ENCODE measurements at places on chromosomes 6 and 20.
A peak's percentile ranks its signal among the peaks of the same experiment; 100 is the strongest.

GRCh38 chr6:43900916-43901732 lies 131.1 kb downstream of the VEGFA start:
- DNase-seq = no peak

GRCh38 chr6:52610745-52611355 lies 34.0 kb upstream of the TRAM2 start:
- no peak for DNase-seq

DNA sequence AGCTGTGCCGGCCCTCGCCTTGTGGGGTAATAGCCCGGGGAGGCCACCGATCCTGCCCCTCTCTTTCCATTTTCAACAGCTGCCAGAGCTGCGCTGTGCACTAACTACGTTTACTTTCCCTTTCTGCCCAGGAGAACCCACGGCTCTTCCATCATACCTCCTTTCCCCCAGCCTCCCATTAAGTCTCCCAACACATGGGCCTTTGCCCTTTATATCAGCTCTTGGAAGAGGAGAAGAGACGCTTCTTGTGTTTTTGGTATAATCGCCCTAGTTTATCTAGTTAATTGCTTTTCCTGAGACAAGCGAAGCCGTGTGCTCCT lies 637 bp downstream of the UBR2 start:
- no peak for DNase-seq

DNA sequence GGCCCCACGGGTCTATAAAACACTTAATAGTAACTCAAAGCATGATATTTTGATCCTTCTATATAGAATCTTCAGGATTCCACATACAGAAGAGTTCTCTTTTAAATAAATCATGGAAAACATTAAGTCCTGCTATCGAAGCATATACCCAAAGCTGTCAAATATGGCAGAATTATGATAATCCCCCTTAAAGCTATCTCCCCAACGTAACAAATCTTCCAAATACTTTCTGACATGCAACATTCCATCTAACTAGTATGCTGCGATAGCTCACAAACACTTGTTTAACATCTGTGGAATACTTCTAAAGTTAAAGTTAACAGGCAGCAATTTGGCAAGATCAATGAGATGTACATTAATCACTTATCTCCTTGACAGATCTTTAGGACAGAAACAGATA lies 371.0 kb upstream of the RUNX2 start:
- DNase-seq = no peak

DNA sequence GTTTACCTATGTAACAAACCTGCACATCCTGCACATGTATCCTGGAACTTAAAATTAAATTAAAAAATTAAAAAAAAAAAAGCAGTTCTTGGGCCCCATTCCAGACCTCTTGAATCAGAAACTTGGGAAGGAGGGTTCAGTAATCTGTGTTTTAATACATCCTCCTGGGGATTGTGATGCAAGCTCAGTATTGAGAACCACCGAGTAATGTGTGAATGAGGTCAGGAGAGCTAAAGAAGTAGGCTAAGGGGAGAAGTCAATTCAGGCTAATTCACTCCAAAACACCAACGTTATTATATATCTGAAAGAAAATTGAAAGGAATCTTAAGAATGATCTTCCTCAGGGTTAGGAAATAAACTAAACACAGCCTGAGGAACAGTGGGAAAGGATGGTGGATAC lies 120.4 kb downstream of the RNF144B start:
- DNase-seq = no peak

DNA sequence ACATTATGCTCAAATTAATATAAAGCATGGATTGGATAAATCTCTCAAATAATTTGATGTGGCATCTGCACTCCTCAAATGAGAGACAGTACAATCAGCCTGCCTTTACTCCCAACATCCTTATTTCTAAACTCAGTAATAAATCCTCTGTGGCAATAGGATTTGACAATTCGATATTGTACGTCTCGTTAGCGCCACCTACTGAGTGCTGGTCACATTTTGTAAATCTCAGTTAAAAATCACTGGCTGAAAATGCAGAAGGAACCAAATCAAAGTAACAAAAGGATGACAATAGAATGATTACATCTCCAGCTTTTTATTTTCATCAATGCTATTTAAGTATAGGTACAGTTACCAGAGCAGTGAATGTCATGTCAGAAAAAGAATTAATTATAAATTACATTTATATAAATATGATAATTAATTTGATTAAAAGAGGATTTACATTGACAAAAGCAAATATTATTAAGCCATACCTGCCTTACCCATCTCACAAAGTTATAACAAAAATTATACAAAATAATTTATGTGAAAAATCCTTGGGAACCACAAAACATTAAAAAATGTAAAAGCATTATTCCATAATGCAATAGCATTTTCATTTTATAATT lies 20.2 kb upstream of the GJE1 start:
- peak; percentile 60 for DNase-seq

- no peak for DNase-seq
Measured at GRCh38 chr6:47310131-47310480, 401 bp upstream of the TNFRSF21 start.

DNA sequence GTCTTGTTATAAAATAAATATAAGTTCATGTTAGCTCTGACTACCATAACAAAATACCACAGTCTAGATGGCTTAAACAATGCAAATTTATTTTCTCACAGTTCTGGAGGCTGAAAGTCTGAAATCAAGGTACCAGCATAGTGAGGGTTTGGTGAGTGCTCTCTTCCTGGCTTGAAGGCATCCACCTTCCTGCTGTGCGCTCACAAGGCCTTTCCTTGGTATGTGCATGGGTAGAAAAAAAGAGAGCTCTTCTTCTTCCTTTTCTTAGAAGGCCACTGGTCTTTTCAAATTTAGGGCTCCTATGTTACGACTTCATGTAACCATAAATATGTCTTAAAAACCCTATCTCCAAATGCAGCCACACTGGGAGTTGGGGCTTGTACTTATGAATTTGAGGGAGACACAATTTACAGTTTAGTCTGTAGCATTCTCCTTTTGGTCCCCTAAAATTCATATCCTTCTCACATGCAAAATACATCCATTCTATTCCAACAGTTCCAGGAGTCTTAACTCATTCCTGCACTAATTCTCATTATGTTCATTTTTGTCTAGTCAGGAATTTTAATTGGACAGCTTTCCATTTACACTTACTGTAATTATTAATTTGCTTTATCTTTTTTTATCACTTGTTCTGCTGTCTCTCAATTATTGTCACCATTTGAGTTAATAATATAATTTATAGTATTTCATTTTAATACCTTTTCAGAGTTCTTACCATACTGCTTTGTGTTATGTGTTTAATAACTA lies 381.9 kb upstream of the EPHA7 start:
- no peak for DNase-seq

DNA sequence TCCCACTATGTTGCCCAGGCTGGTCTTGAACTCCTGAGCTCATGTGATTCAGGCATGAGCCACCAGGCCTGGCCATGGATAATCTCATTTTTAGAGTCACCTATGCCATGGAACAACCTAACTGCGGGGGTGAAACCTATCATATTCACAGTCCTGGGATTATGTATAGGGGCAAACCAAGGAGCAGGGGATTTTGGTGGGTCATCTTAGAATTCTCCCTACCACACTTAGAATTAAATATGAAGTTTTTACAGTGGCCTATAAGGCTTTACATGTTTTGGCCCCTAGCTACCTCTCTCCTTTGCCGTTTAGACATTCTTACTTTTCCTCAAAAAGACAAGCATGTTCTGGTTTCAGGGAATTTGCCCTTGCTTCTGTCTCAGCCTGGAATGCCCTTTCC lies 20.6 kb upstream of the VEGFA start:
- no peak for DNase-seq

GRCh38 chr6:104418125-104418524 lies 441.6 kb downstream of the HACE1 start:
- DNase-seq = no peak

DNA sequence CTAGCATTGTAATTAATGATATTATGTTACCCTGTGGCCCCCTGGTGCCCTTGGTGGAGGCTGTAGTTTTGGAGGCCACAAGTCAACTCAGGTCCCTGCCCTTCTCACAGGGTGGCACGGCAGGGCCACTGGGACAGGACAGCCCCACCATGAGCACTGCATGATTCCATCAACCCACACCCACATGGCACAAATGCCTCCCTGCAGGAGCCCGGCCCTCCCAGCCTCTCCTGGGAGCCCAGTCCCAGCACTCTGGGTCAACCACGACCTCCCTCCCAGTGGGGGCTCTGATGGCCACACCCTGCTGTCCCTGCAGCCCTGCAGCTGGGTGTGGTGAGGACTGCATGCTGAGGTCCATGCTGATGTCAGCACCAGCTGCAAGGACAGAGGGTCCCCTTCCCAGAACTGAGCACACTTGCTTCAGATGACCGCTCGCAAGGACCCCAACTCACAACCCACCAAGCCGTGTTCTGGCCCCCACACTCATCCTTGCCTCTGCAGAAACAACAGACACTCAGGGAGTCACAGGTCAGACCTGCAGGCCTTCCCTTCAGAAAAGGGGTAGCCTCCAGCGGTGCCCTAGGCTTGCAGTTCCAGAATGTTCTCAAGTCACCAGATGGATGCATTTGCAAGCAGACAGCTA lies 15.7 kb upstream of the CST7 start:
- DNase-seq = no peak

DNA sequence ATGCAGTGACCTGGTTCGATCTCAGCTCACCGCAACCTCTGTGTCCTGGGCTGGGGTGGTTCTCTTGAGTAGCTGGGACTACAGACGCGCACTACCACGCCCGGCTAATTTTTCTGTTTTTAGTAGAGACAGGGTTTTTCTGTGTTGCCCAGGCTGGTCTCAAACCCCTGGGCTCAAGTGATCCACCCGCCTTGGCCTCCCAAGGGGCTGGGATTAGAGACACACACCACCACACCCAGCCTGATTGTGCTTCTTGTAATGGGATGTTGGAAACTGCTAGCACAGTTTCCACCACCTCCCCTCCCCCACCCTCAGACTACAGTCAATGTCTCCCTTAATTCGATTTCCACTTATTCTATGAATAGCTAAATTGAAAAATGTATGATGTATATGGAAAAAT lies 22.6 kb upstream of the DSP start:
- no peak for DNase-seq

GRCh38 chr6:41326092-41326491 lies 9.3 kb upstream of the NCR2 start:
- DNase-seq = no peak

- DNase-seq = no peak
Measured at GRCh38 chr20:9495701-9496100, 18.7 kb upstream of the LAMP5 start.

DNA sequence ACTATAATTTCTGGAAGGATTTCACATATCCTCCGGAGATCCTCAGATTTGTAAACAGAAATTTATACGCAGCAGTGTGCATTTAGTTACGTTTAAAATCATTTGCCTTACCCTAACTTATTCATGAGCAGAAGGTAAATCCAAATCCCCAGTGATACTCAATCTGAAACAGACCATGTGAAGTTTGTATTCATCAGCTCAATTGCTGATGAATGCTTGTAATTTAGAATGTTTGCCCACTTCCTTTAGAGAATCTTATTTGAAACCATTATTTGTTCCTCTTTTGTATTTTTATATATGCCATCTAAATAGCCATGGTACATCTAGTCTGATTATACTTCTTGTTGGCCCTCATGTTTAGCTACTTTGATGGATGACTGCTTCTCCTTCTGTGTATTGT lies 15.4 kb downstream of the TAAR1 start:
- DNase-seq = no peak

DNA sequence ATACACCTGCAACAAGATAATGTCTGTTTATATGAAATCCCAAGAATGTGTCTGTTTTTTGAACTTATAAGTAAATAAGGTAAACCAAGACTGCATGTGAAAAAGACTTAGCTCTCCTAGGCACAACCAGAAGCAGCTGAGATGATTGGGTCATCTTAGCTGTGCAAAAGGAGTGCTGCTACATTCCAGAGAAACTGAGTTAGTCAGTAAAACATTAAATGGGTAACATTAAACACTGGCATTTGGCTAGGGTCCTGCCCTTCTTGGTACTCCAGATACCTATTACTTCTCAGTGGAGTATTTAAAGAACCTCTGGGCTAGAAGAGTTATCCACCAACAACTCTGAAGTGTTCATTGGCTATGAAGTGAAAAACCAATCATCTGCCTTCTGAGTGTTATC lies 47.8 kb downstream of the ILRUN start:
- no peak for DNase-seq

GRCh38 chr6:80488190-80488589 lies 381.7 kb downstream of the BCKDHB start:
- DNase-seq = no peak

- no peak for DNase-seq
Measured at GRCh38 chr6:36629784-36630183, 35.6 kb downstream of the SRSF3 start.

DNA sequence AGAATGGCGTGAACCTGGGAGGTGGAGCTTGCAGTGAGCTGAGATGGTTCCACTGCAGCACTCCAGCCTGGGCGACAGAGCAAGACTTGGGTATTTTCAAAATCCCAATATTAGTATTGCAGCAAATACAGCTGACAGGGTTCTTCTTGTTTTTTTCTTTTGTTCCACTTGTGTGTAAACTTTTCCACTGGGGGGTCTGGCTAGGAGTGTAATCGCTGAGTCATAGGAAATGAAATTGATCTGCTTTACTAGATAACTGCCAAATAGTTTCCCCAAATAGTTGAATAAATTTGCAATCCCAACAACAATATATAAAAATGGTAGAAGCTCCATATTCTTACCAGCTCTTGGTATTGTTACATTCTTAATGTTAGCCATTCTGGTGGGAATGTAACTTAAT lies 526.0 kb upstream of the SOX4 start:
- DNase-seq = no peak
